NCI-H2081 (cell line): ENCODE measurements at places on chromosomes 16 and 17.

GRCh38 chr16:69607674-69608073 lies 41.9 kb downstream of the NFAT5 start:
- no peak for DNase-seq

DNA sequence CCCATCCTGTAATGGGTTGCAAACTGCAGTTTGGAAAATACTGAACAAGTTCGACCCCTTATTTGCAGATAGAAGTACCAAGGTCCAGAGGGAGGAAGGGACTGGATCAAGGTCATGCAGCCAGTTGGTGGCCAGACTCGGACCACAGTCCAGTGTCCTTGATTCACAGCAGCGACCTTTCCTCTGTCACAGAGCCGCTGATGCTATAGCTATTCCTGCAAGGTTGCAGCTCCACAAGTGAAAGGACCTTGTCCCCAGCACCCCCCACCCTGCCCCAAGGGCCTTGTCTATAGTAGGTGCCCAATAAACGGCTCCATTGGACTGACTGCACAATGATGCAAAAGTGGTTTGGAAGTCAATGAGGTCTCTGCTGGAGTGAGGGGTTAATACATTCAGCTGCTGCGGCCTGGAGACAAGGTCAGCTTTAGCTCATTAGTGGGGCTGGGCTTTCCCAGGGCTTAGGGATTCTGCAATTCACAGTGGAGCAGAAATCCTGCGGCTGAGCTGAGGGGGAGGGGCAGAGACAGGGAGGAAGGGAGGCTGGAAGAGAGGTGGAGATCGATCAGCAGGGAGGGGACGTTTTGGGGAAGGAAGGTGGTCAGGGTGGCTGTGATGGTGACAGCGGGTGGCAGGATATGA lies 13.4 kb upstream of the CRHR1 start:
- DNase-seq, result no peak

- DNase-seq, result no peak
These were observed 13.1 kb upstream of the PRR35 start for GRCh38 chr16:546909-547770.

DNA sequence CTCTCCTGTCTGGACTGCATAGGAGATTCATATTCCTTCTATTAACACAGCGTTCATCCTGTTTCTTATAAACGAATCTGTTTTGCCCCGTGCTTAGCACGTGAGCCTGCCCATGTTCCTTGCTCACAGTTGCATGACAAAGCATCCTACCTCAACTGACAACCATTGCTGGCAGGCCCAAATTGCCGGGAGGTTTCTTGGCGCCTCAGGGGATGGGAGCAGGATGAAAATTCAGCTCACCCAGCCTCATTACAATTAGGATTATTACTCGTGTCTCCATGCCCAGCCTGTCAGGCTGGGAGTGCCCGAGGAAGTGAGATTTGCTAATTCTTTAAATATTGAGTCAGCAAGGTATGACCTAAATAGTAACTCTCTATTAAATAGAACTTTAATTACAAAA lies 36.7 kb upstream of the HELZ start:
- DNase-seq, result no peak

DNA sequence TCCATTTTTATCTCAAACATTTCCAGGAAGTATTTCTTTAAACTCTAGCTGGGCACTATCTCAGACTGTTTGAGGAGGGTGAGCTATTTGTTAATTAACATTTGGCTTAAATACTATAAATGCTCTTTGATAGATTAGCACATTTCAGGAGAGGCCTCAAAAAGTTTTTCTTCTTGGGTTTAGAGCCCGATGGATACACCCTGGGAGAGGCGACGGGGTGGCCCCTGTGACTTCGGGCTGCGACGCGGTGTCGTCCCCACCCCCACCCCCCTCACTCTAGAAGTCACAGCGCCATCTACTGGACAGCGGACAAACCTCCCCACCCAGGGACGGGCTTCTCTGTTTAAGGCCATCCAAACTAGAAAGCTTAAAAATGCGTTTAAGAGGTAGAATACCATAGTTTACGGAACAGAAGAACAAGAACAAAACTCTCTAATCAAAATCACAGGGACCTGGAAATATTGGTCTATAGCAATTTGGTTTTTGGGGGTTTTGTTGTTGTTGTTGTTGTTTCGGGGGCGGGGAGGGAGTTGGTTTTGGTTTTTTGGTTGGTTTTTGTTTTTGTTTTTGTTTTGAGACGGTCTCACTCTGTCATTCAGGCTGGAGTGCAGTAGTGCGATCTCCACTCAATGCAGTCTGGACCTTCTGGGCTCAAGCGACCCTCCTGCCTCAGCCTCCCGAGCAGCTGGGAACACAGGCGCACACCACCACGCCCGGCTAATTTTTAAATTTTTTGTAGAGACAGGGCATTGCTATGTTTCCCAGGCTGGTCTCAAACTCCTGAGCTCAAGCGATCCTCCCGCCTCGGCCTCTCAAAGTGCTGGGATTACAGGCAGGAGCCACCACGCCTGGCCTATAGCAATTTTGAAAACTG lies 254.4 kb downstream of the C16orf95 start:
- peak; percentile 24 for DNase-seq

- no peak for DNase-seq
These were observed 2.4 kb upstream of the SPOP start for GRCh38 chr17:49680314-49680713.

DNA sequence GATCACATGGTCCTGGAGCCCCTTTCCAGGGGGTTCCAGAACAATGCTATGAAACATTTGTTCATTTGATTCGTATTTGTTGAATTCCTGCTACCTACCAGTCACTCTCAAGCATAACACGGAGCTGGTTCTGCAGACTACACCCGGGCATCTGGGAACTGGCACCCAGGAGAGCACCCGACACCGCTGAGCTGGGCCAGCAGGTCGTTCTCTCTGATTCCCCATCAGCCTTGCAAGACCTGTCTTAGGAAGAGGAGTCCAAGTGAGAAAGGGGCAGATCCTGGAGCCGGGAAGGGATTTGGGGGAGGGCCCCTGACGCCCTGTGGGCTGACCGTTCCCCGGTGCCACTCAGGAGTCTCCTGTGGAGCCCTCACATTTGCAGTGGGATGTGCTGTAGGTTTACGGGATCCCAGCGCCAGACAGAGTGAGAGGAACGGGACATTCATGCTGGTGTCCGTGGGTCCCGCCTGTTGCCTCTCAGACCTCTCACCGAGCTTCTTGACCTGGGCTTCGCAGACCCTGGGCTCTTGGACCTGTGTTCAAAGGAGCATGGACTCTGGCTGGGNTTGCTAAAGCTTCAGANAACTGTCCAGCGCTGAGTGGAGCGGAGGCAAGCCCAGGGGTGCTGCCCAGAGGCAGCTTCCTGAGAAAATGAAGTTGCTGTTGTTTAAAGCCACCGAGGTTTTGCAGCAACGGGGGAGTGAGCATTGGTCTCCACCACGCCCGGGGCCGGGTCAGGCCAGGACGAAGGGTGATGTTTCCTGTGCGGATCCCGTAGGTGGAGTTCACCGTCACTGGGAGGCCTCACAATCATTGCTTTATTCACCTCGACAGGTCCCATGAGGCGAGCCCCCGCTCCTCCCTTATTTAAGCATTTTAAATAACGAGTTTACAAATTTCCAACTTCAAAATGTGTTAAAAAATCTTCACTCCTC lies 49.2 kb downstream of the METRNL start:
- no peak for DNase-seq

- no peak for DNase-seq
These were observed 181.8 kb upstream of the AXIN2 start for GRCh38 chr17:65743308-65743655.

GRCh38 chr17:43958748-43959352 lies 5.1 kb upstream of the PYY start:
- no peak for DNase-seq

DNA sequence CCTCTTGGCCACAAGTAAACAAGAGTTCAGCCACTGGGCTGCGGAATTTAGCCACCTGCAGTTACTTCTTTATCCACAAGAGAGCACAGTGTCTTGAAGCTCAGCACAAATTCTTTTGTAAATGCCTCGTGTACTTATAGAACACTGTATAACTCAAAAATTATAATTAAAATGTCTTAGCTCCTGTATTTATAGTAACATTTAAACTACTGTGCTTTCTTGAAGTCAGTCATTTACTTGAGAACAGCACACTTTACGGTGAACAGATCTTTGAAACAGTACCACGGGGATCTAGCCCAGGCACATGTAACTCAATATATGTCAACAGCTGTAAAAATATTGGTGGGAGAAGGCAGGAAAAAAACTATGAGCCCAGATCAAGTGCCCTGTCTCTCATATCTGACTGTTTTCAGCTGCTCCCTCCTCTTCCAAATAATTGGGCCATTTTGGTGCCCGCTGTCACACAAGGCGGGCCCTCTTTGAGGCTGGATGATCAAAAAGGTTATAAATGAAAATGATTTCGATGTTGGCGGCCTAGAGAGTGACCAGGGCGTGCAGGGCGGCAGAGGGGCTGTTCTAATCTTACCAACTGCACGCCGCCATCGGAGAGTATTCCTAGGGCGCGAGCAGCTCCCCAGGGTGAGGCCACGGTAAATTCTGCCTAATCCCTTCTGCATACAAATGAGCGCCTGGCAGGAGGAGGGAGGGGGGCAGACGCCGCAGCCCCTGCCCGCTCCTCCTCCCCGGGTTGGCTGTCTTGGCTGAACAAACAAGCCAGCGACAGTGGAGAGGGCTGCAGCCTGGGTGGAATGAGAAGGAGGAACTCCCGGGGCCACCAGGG lies 183.2 kb downstream of the C16orf78 start:
- DNase-seq, result no peak

GRCh38 chr16:27285676-27286196 lies 17.2 kb upstream of the NSMCE1 start:
- DNase-seq, result no peak

- DNase-seq, result no peak
These were observed 281.6 kb upstream of the CCL2 start for GRCh38 chr17:33973491-33973890.

- no peak for DNase-seq
These were observed 16.0 kb downstream of the ZBTB4 start for GRCh38 chr17:7463372-7463846.

GRCh38 chr16:47467501-47467900 lies 6.4 kb downstream of the PHKB start:
- no peak for DNase-seq

- peak; percentile 12 for DNase-seq
These were observed 32.1 kb upstream of the PRKCB start for GRCh38 chr16:23803591-23804123.

DNA sequence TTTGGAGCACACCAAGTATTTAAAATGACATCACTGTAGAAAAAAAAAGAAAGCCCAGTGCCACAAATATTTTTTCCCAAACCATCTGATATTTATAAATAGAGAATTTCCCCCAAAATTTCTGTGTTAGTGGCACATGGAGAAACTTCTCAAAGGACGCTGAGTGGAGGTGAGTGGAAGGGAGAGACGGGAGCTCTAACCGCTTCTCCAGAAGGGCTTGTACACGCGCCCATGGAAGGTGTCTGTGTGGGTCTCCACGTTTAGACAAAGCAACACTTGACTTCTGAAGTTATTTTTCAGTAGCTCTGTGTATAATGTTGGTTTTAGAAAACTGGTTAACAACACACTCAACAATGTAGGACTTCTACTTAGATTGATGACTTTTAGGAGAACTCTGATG lies 1.0 kb downstream of the MYOCD start:
- no peak for DNase-seq

GRCh38 chr17:15654886-15655561 lies 29.1 kb downstream of the TRIM16 start:
- no peak for DNase-seq

DNA sequence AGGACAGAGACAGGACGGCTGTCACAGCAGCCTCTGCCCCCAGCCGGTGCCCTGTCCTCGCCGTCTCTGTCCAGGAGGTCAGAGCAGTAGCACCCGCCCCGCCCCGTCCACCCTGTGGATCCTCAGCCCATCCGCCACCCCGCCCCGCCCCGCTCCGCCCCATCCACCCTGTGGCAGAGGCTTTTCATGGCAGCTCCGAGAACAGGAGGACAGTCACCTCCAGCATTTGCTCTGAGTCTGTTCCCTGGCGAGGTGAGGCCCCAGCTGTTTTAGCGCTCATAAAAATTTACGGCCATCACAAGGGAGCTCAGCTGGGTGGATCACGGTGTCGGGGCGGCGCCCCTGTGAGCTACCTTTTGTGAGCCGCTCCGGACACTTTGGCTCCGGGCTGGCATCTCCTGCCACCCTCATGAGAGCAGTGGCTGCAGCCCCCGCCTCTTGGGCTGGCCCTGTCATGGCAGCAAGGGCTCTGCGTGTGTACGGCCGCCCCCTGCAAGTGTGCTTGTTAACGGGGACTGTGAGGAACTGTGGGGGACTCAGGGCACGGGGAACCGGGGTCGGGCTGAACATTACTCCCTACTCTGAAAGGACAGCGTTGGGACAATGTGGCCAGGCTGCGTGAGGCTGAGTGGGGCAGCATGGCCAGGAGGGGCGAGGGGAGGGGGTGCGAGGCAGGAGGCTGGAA lies 32.3 kb upstream of the GNG13 start:
- no peak for DNase-seq

DNA sequence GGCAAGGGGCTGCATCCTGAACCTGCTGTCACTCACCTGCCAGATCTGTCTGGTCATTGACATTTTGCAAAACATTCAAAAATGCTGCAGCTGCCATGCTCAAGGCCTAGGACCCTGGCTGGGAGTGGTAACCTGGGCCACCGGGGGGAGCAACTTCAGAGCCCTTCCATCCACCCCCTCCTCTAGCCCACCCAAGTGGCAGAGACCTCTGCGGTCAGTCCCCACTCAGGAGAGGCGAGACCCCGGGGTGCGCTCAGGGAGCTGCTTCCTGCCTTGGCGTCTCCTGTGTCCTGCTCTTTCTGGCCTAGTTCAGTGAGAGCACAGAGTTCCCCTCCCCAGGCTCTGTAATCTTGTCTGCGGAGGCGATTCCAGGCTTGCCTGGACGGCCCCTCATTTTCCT lies 108.8 kb downstream of the CCDC182 start:
- no peak for DNase-seq

DNA sequence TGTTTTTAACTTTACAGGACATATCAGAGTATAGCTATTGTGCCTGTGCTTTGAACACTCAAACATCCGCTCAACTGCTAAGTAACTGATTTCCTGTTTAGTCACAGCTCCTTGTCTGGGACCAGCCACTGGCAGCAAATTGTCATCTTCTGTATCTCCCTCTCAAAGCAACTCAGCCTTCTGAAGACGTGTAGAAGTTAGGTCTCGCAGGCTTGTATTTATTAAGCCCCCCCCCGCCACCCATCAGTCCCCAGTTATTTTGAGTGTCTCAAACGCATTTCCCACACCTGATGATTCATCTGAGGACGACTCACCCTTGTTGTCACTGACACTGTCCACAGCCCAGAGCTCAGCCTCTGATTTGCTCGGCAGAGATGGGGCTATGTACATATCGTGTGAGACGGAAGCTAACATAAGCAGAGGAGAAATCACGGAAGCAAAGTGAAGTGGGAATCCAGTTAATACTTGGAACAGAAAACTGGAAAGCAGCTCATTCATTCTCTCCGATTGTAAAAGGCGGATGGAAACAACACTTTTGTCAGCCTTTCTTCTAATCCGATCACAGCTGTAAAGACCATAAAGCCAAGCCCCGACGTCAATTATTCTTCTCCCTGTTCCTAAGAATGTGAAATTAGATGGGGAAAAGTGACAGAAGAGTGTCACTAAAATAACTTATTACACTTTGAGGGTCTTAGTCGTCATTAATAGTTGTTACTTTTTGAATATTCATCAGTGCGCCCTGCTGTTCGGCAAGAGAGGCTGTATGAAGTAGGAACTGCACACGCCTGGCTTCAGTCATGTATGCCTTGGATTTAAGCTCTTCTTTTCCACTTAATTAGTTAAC lies 64.2 kb downstream of the PITPNC1 start:
- no peak for DNase-seq

- no peak for DNase-seq
These were observed 2.2 kb downstream of the KRTAP2-4 start for GRCh38 chr17:41063449-41063848.
